Mesenchymal stem cell (in vitro differentiated cells and primary cell): ENCODE measurements at places on chromosomes 1 and 21.

DNA sequence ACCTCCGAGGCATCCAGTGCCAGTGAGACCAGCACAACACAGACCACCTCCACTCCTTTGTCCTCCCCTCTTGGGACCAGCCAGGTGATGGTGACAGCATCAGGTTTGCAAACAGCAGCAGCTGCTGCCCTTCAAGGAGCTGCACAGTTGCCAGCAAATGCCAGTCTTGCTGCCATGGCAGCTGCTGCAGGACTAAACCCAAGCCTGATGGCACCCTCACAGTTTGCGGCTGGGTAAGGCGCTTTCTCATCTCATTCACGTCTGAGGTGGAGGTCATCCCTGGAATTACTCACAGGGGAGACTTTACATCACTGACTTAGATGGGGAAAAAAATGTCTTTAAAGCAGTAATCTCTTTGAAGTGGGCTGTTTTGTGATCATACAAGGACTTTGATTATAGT, 106.3 kb downstream of the CD247 start:
- DNase-seq = no peak

DNA sequence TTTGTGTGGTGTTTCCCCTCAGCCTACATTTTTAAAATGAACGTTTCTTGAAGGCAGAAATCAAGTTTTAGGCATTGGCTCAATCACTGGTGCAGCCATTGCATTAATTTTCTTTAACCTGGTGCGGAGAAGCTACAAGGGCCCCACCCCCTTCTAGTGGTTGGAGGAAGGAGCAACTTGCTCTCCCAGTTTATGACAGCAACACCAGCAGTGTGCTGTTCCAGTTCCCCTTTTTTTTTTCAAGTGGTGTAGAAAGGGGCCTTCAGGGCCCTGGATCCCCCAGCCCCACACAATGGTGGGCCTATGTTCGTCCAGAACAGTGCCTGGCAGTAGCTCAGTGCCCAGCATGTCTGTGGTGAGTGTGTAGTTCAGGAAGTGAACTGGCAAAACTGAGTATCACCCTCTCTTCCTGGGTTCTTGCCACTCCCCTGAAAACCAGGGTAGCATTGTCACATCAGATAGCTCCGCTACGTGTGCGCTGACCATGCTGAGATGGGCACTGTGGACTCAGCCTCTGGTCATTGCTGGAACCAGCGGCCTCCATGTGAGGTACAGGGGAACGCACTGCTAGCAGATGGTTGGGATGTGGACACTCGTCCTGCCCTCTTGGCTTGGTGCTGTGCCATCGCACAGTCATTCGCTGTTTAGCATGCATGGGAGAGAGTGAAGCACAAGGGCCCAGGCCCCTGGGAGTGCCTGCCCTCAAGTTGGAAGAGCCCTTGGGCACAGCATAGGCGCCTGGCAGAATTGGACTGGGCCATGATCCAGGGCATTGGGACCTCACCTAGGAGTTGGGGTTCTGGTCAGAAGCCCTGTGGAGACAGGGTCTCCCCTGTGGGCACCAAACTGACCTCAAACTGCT, 7.2 kb downstream of the ARF1 start:
- no peak for DNase-seq

DNA sequence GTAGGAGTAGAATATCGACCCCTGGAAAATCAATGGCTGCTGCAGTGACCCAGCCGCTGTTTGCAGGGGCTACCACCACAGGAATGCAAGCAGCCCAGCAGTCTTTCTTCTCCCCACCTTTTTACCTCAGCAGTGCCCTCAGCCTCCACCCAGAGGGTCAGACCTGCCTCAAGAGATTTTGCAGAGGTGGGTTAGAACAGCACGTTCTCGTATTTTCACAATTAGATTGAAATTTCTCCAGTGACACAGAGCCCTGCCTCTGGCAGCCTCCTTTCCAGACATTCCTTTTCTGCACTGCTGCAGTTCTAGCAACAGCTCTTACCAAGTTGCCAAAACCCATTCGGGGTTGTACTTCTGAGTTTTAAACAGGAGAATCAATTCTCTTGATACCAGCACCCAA, 38.3 kb upstream of the PIGV start:
- DNase-seq = no peak

- no peak for DNase-seq
Measured at GRCh38 chr1:242448910-242449645, 75.4 kb downstream of the PLD5 start.

GRCh38 chr1:114207635-114208034, 54.0 kb upstream of the SYT6 start:
- no peak for DNase-seq
